Stimulated activated CD4-positive, alpha-beta T cell treated with anti-CD3 and anti-CD28 coated beads, Interleukin-15, amount 100 ng/mL, for 1 hour (primary cell): ENCODE measurements at places on chromosomes 16 and 17.
A peak's percentile ranks its signal among the peaks of the same experiment; 100 is the strongest.

DNA sequence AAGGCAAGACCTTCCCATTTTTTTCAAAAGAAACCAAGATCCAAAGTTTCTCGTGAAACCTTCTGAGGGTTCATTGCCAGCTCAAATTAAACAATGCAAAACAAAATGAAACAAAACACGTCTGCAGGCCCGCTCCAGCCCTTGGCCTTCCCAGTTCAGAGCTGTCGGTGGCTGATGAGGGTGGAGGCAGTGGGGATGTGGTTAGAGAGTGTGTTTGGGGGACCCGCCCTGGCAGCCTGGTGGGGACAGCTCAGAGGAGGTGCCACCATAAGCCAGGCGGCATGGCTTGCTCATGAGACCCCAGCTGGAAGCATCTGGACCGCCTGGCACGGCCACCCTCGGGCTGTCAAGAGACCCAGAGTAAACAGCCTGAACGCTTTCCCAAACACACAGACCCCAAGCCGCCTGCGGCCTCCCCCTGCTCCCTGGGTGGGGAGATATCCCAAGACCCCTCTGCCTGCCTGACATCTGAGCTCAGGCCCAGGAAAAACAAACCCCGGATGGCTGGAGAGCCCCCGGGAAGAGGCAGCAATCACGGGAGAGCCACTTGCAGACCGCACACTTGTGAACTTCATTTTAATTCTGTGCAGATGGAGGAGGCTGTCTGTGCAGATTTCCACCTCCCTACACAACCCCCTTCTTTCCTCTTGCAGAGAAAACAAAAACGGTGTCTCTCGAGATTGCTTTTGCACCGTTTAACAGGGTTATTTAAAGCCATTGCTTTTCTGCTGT lies 35.4 kb upstream of the LITAF start:
- DNase-seq: no peak

GRCh38 chr17:68771867-68772515 lies 170.8 kb upstream of the FAM20A start:
- DNase-seq: no peak

- no peak for DNase-seq
These were observed 264.6 kb downstream of the HS3ST3A1 start for GRCh38 chr17:13337151-13337550.

GRCh38 chr16:46701615-46702014 lies 12.2 kb downstream of the ORC6 start:
- DNase-seq: no peak

DNA sequence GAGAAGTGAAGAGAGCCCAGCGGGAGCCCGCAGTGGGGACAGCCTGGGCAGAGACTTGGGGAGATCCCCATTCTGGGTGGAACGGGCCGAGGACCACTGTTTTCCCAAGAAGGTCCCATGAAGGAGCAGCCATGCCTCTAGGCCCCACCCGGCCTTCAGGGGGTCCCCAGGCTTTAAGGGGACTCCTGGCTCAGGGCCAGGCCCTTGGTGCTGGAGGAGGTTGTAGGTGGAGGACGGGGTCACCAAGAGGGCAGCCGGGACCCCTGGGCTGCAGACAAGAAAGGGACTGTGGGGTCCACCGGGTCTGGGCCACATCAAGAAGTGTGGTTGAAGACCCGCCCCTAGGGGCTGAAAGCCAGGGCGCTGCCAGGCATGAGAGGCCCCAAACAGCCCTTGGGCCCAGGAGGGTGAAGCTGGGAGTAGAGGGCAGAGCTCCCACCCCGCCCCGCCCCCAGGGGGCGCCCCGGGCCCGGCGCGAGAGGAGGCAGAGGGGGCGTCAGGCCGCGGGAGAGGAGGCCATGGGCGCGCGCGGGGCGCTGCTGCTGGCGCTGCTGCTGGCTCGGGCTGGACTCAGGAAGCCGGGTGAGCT lies at the start of gene PRSS21:
Gene PRSS21 (plus strand): TSS at position 487 of the 589 bp plus-strand sequence. CDS start 32 bp downstream, at position 519.
- no peak for DNase-seq

- no peak for DNase-seq
These were observed 1.4 kb downstream of the NEK8 start for GRCh38 chr17:28729950-28730330.

DNA sequence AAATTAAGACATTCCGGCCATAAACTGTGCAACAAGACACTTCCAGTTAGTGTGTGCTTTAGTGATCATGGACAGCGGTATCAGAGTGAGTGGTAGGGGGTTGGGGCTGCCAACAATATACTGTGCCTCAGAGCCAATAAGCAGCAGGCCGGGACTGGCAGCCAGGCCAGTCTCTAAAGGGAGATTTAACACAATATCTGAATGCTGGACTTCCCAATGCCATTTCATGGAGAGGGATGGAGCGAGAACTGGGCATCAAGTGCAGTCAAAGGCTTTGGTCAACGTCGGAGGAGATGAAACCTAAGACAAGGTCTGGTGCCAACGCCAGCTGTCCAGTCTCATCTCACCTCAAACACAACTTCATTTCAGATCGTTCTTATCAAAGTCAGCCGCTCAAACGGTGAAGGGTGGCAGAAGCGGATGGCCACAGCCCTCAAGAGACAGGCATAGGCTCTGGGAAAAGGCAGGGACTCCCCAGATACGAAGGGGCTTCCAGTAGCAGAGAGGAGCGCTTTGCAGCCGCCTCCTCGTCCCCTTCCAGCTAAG lies 935 bp downstream of the USP32 start:
- no peak for DNase-seq

DNA sequence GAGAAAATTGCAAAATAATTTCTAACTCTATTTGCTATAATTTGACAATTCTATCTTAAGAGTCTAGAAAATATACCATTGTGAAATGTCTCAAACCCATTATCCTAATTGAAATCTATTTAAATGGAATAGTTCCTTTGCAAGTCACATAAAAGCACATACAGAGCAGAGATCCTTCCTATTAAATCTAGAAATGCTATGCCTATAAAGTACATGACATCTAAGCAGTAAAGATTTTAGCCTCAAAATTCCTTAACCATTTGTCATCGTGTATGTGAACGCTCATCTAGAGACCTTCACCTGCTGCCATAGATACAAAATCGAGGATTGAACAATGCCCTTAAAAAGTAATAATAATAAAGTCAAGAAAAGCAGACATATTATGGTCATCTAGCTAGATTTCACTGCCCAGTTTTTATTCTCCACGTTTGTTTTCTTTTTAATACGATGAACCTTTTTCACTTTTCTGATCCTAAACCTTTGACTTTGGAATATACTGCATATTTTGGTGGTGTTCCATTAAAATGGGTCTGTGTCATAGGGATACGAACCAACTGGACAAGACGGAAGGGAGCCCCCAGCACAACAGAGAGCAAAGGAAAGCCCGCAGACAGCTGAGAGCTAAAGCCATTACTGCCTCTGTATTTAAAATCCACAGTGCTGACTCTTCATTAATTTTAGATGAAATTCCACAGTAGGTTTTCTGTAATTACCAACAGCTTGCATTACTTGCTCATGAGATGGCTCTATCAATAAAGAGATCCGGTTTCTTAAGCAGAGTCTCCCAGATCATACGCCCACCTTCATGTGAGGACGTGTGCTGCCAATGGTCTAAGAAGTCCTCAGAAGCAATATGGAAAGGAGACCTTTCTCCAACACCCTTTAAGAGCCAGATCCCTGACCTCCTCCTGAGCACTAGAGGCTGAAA lies 17.6 kb downstream of the TEX2 start:
- DNase-seq: no peak

DNA sequence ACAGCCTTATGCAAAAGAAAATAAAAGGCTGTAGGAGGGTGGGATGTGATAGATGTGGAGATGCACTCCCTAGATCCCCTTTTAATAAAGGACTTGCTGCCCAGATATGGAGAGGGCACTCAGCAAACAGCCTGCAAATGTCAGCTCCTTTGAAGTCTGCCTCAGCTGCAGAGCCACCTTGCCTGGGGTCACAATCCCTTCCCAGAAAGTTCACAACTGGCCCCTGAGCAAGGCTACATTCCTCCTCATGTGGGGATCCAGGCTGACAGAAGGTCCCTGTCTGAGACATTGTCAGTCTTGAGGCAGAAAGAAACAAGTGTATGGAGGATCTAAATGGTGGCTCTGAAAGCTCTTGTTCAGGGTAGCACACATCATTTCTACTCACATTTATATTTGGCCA lies 36.1 kb downstream of the SLFN11 start:
- DNase-seq: no peak

DNA sequence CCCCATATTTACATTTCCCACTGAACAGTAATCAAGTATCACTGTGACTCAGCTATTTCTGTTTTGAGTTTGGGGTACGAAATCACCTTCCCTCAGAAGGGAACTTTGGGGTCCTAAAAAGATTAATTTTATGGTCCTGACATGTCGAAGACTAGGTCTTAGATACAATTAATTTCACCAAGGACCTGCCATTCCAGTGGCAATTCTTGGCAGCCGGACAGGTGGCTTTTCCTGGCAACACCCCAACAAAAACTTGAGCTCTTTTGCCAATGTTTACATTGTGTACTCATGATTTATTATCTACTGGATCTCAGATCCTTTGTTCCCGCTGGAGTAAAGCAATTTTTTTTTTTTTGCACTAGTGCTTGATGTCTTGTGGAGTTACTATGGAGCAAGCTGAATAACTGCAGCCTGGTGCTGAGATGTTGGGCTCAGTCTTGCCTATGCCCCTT lies 14.4 kb downstream of the SLFN5 start:
- DNase-seq: no peak

- DNase-seq: no peak
These were observed 5.2 kb upstream of the KCNH6 start for GRCh38 chr17:63517825-63518534.

GRCh38 chr16:68356249-68356918 lies 45.6 kb downstream of the PRMT7 start:
- DNase-seq: peak; percentile 34

- no peak for DNase-seq
These were observed 179.2 kb downstream of the MAP2K6 start for GRCh38 chr17:69593716-69594115.

DNA sequence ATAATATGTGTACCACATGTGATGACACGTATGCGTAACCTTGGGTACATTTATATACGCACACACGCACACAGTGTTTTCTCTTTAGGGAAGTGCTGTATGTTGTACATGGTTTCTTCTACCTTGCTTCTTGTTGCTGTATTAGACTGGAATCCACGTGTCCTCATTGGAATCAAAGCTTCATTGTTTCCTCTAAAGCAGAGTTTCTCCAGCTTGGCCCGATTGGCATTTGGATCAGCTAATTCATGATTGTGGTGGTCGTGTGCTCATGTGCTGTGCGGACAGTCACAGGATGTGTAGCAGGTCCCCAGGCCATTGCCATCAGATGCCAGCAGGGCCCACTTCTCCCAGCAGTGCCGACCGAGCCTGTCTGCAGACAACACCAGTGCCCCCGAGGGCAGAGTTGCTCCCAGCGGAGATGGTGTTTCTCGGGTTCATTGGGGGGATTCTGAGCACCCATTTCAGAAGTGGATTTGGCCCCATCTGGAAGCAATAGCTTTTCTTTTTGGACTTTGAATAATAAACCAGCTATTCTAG lies 148.4 kb downstream of the RPTOR start:
- no peak for DNase-seq

DNA sequence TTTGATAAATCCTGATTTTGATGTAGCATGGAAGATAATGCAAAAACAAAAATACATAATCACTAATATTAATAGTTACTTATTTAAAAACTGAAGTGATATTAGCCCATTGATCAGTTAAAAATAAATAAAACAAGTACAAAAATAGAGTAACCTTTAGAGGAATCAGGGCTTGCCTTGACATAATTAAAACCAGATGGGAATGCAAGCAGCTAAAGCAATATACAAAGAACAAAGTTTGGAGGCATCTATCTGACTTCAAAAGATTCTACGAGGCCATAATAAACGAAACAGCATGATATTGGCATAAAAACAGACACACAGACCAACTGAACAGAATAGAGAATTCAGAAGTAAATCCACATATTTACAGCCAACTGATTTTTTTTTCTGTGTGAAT lies 15.0 kb upstream of the HEATR3 start:
- no peak for DNase-seq

DNA sequence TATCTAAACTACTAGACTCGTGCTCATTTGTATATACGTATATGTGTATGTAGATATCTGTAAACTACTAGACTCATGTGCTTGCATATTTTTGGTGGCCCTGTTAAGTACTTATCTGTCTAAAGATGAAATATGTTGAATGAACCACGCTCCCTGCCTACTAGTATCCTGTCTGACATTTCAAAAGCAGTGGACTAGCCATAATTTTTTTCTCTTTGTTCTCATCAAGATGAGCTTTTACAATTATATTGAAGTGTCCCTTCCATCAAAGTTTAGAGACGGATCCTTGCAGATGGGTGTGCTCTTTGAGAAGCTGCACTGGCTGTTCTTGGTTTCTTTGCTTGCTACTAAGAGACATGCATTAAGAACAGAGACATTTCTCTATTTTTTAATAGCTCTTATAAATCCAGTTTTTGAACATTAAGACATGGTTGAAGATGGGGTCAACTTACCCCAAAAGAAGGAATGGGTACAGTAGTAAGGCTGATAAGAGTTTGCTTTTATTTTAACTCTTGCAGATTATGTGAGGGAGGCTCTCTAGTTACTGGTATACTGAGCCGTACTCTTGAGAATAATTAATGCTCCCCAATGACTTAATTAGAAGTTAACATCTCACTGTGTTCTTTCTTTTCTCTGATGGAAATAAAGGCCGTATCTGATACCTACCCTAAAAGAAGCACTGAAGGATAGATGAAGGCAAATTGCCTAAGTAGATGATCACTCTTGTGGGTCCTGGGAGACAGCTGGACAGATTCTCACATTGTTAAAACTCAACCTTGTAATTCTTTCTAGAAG lies 3.4 kb downstream of the CNTNAP4 start:
- no peak for DNase-seq

DNA sequence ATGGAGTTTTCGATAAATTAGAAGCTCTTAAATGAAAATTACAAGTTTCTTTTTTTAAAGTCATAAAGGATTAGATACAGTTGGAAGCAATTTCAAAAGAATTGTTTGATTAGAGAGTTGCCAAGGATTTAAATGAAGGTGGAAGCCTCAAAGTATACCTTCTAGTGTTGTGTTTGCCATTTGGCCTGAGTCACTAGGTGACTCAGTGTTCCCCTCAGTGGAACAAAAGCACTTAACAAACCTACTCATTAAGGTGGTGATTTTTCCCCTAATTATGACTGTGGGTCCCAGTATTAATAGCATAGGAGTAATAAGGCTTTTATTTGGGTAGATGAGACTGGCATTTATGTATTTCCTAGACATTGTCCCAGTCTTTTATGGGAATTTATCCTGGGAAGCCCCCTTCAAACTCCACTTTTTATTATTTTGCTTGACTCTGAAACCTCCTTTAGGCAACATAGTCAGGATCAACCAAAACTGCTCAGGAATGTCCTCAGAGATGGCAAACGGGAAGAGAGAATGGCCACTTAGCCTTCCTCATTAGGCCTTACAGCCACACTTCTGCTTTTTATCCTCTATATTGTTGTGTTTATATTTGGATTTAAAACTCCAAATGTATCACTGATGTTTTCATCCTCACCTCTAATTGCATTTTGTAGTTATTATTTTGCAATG lies 161.0 kb downstream of the FTO start:
- no peak for DNase-seq

GRCh38 chr17:82587234-82588086 lies 60.8 kb downstream of the WDR45B start:
- no peak for DNase-seq

- DNase-seq: peak; percentile 51
These were observed 75.2 kb upstream of the KSR1 start for GRCh38 chr17:27381007-27381501.
